ENCODE measurements at places on chromosomes 2 and 18.

GRCh38 chr2:225182126-225182525 is 139.9 kb upstream of the DOCK10 start:
- DNase-seq: no peak

DNA sequence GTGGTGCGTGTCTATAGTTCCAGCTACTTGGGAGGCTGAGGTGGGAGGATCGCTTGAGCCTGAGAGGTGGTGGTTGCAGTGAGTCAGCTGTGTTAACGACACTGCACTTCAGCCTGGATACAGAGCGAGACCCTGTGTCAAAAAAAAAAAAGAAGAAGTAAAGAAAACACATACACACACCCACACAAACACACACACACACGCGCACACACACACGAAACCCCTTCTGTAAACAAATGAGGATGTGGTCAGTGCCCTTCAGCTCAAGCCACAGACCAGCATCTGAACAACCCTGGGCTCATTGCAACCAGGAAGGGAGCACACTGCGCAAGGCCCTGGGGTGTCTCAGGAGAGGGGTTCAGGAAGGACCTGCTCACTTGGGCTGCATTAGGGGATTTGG is 47.9 kb upstream of the KCNF1 start:
- DNase-seq: peak; percentile 63

GRCh38 chr2:240306185-240306584 is 129.3 kb upstream of the GPC1 start:
- DNase-seq: no peak

GRCh38 chr2:23475473-23475872 is 90.5 kb downstream of the KLHL29 start:
- DNase-seq: no peak

DNA sequence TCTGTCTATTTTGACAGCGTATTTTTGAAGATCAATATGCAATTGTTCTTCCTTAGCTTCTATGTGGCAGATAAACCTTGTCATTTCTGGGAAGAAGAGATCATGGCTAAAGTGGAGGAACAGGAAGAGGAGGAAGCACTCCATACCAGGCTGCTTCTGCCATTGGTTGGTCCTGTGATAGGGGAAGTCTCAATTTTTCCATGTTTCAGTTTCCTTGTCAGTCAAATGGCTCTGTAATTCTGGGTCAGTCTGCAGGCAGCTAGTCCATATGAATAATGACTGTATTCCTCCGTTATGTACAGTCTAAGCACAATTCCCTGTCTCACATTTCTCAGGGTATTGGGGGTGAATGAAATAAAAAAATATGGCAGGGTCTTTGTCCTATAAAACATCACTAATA is 277.6 kb upstream of the CXCR4 start:
- no peak for DNase-seq

DNA sequence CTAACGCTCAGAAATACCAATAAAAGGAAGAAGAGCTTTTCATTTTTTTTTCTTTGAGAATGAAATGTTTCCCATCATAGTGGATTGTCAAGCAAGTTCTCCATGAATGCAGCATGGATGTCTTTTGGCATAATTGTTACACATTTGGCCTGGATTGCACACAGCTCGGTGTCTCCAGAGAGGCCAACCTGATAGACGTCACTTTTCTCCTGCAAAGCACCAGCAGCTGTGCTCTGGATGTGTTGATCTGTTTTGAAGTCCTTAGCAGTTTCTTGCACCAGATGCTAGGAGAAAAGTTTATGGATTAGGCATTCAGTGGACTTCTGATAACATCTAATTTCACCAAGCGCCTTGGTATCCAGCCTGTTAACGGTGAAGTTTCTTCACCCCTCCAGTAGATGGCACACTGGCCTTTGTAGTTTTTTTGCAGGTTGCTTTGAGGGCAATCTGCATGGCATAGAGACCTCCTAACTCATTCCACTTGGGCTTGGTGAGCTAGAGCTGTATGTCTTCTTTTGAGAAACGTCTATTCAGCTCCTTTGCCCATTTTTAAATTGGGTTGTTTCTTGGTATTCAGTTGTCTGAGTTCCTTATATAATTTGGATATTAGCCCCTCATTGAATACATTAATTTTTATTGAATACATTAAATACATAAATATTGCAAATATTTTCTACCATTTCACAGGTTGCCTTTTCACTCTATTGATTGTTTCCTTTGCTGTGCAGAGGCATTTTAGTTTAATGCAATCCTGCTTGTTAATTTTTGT is 59.7 kb downstream of the PTH2R start:
- DNase-seq: peak; percentile 46

DNA sequence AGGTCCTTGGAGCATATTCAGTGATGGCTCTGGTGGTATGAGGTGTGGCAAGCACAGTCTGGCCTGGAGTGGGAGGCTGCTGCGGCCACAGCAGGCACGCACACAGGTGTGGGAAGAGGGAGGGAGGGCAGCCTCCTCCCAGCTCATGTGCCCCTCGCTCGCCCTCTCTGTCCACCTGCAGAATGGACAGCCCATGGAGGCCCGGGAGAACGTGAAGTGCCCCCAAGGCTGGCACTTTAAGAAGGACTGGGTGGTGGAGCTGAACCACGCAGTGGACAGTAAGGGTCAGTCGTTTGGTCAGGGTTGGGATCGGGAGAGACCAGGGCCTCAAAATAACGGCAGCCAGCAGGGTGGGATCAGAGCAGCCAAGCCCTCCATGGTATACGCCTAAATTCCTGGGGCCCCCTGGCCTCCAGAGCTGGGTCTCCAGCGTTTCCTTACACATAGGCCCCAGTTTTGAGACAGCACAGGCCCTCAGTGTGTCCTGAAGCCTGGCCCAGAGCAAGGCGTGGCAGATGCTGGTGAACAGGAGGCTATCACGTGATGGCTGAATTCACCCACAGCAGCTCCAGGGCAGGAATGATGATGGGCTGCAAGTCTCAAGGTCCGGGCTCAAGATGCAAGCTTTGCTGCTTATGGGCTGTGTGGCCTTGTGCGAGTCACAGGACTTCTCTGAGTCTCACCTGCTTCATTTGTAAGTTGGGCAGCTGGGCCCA is 47.9 kb downstream of the FER1L5 start:
- no peak for DNase-seq

DNA sequence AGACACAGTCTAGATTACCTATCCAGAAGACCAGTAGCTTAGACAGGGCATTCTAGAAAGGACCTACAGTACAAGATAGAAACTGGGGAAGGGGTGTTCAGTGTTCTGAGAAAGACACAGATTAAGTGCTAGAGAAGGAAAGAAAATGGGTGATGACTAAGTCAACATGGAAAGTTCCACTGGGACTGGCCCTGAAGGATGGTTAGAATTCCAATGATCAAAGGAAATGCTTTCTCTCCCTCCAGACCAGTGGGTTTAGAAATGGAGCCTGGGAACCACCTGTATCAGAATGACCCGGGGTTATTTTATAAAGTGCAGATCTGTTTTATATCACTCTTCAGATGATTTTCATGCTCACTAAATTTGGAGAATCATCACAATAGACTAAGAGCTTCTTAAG is 5.8 kb upstream of the COLEC12 start:
- DNase-seq: no peak

- DNase-seq: no peak
Observed at GRCh38 chr2:240395448-240395847, 40.0 kb upstream of the GPC1 start.

- no peak for DNase-seq
Observed at GRCh38 chr18:74264303-74265020, 27.3 kb downstream of the CYB5A start.

All from Ammon's horn (tissue), 1 donor.